Activated naive CD4-positive, alpha-beta T cell treated with anti-CD3 and anti-CD28 coated beads, Interleukin-2, amount 10 ng/mL, durations not matched to agents 7 days and 5 days (primary cell): ENCODE measurements at places on chromosomes 6 and 20.

- DNase-seq: no peak
Measured at GRCh38 chr6:23446469-23446967, 679.5 kb upstream of the NRSN1 start.

GRCh38 chr6:87700397-87701343 is 1.4 kb downstream of the AKIRIN2 start:
- peak; percentile 36 for DNase-seq

DNA sequence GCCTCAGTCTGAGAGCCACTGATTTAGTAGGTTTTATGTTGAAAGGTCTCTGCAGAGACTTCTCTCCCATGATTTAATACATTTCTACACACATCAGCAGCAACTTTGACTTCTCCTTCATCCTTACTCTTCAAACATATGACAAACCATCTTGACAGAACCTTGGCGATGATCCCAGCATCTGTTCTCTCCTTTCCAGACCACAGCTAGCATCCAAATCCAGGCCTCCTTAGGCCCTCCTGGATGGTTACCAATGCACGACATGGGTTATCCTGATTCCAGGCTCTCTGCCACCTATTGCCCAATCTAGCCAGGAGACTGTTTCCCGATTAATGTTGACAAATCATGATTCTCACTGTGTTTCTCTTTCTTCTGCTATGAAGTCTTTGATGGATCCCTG is 16.8 kb downstream of the LAMA4 start:
- no peak for DNase-seq

DNA sequence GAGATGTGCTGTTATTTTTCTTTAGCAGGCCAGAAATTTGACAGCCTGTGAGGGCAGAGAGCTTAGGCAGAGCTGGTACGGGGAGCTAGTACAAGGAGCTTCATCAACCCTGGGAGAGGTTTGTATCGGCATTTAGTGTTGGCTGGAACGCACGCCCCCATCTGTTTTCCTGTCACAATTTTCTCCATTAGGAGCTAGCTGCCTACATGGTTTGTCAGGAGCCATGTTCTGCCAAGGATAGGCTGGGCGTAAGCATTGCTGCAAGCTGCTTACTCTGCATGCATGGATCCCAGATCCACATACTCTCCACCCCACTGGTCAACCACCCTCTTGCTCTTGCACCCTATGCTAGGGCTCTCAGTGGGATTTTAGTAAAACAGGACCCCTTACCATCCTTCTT is 449.0 kb upstream of the CHD6 start:
- DNase-seq: no peak

DNA sequence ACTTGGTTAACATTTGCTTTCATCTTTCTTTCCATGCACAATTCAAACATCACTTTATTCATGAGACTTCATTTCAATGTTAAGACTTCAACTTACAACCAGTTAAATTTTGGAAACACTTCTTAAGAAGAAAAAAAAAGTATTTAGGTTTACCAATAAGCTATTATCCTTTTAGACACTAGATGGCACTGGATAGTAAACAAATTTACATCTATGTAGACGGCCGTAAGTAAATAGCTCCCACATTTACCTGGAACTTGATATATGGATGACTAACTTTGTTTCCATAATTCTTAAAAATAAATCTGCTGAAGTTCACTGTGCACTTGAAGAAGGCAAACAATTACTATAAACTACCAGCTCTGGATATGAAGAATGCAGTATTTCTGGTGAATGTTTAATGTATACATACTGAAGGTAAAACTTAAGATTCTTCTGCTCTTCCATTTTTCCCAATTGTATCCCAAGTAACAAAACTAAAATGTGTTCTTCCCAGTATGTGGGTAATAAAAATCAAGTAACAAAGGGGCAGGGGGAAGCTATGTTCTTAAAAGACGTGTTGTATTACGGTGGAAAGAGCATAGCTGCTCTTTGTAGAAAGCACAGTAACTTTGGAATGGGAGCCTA is 130.6 kb upstream of the C6orf118 start:
- DNase-seq: no peak

- no peak for DNase-seq
Measured at GRCh38 chr6:37305841-37306425, 47.9 kb upstream of the RNF8 start.
